ENCODE measurements at places on chromosomes 13 and 19.

DNA sequence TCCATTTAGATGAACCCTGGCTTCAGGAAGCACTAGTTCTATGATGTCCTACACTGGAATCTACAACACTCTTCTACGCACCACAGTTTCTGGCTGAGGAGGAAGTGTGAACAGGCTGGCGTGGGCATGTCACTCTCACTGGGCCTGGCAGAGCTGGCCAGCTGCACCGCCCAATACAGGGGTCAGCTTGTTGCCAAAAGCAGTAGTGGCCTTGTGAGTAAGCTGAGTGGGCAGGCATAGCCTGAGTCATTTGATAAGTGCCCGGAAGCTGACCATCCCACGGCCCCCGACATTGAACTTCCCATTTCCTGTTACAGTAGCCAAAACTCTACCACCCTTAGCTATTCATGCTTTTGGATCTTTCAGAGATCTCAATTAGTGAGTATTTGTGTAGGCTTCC is 240.9 kb upstream of the SERP2 start:
- DNase-seq = no peak

DNA sequence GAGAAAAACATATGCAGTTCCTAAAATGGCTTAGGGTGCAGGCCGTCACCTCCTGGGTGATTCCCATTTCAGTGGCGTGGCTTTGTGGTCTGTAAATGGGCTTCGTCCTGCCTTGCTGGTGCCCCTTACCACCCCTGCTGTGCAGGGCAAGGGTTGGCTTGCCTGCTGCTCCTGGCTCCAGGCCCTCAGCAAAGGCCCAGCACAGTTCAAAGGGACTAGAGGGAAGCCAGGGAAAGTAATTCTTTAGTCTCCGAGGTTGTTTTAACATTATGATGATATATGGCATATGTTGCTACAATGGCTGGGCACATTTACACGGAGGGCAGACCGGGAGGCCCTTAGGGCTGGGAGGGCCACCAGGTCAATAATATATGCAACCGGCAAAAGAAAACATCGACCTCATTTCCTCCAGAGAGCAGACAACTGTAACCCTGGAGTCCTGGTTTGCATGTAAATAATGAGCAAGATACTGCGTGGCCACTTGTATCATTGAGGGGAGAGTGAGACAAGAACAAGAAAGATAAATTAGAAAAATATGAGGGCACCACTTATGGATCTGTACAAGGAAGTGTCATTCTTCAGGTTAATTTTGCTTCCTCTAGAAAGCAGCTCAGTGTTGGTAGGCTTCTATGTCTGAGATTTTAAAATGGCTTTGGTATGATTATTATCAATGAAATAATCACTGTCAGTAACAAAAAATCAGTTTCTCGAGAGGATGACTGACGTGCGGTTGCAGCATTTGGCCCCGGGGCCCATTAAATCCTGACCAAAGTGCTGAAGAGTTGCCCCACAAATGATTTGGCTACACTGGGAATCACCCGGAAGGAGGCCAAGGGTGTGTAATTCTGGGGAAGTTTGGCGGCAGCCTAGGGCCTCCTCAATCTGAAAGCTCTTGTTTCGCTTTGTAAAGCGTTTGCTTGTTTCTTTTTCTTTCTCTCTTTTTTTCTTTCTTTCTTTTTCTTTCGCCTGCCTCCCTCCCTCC is 32.8 kb upstream of the URI1 start:
- DNase-seq = peak; percentile 8

DNA sequence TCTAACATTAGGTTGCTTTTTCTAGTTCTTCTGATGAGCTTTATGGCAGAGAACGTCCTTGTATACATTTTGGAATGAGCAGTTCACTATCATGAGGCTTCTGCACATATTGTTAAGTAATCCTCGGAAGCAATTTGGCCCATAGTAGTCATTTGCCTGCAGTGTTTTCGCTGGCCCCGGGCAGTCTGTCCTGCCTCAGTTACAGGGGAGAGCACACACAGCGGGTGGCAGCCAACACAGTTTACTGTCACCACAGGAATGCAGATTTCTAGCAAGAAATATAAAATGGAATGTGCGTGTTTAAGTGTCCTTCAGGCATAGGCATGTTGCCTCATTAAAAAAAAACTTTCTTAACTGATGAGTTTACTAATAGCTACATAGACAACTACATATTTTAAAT is 71.5 kb upstream of the GJB6 start:
- no peak for DNase-seq

- DNase-seq = no peak
These were observed 6.3 kb upstream of the ANGPTL8 start for GRCh38 chr19:11233073-11233472.

GRCh38 chr13:101267656-101268055 is 148.7 kb downstream of the NALCN start:
- no peak for DNase-seq

DNA sequence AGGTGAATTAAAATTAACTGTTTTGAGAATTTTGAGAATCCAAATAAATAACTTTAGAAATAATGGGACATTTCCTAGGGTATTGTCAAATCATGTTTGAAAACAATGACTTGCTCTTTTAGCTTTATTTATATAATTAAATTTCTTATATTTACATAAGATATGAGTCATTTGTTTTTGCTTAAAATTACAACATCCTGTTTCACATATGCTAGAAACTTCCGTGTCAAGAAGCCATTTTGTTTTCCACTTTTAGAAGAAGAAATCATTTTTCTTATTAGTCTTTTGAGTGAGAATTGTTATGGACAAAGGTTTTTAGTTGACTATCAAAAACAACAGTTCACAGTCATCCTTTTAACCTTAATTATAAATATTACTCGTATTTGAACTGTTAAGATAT is 48.2 kb downstream of the DPY19L3 start:
- DNase-seq = no peak

Measured in neural progenitor cell (in vitro differentiated cells).